ENCODE measurements at places on chromosomes 16 and 17. TPM values are rescaled to one million over a fixed set of nuclear protein-coding genes. Genes with fewer than 3 reads are reported as not detected.
A peak's percentile ranks its signal among the peaks of the same experiment; 100 is the strongest.

- DNase-seq = no peak
These were observed 38.7 kb upstream of the MRPS23 start for GRCh38 chr17:57888311-57889216.

- DNase-seq = no peak
These were observed 191.4 kb downstream of the ZNF423 start for GRCh38 chr16:49664221-49665215.

GRCh38 chr17:34571428-34572130 lies 7.8 kb upstream of the TMEM132E start:
- no peak for DNase-seq

DNA sequence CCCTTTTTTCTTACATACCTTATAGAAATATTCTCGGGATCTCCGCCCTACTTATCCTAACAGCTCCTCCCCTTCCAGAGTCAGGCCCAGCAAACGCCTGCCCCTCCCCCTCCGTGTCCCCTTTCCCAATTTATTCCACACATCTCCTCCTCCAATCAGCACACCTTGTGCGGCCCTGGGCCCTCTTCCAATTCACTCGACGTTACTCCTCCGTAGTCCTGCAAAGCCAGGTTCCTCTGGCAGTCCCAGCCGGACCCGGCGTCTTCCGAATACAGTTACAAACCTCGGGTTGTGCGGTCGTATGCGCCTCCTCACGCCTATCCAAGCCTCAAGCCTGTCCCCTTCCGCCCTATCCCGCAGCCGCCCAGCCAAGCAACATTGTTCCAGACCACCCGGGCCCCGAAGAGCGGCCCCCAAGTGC lies 677 bp downstream of the CBX1 start:
- no peak for DNase-seq

GRCh38 chr17:60439501-60439900 lies 17.2 kb downstream of the CHCT1 start:
- DNase-seq = no peak

GRCh38 chr17:62657145-62657665 lies 29.7 kb downstream of the MRC2 start:
- DNase-seq = no peak

GRCh38 chr16:52283018-52283417 lies 263.9 kb downstream of the TOX3 start:
- no peak for DNase-seq

DNA sequence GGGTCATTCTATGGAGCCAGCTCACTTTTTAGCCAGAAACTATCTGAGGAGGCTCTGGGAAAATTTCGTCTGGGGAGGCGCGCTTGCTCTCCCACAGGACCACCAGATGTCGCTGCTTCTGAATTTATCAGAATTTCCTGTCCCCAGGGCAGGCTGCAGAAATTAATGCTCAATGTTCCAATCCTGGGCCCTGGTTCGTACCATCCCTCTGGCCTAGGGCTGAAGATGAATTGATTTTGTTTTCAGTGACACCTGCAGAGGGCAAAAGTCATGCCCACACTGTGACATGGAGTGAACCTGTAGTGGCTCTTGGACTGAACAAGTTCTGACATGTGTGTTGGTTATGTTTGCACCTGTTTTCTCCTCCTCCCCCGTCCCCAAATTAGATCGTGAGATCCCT lies 482.6 kb downstream of the NPIPA7 start:
- no peak for DNase-seq

- DNase-seq = no peak
These were observed 73.2 kb upstream of the EFCAB3 start for GRCh38 chr17:62307196-62307595.

GRCh38 chr16:6884002-6884401 lies 448.6 kb upstream of the RBFOX1 start:
- DNase-seq = peak; percentile 29

GRCh38 chr17:63658366-63658765 lies 36.1 kb downstream of the MAP3K3 start:
- DNase-seq = no peak

GRCh38 chr16:28321700-28322411 lies 29.5 kb downstream of the SBK1 start:
- no peak for DNase-seq

DNA sequence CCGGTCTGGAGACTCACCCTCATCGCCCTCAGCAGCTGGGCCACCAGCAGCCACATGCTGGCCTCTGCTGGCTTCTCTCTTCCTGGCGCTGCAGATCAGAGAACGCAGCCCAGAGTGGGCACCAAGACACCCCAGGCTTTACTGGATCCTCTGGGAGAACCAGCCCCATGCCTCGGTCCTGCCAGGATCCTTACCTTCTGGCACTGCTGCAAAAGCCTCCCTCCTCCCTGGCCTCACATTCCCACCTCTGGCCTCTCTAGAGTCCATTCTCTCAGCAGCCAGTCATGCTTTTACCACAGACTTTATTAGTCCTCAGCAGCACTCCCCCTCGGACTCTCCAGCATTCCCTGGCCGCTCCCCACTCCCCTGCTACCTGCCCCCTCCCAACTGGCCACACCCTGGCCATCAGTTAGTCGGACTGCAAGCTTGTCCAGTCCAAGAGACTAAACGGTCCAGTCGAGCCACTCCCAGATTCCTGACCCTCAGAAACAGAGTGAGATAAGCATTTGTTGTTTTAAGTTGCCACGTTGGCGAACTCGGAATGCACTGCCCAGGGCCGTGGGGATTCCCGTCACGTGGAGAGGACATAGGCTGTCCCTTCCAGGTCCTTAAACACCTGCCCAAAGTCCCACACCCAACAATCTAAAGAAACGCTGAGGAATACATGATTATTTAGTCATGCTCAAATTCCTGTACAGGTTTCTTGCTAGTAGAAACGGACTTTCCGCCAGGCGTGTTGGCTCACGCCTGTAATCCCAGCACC lies 5.9 kb upstream of the SPG7 start:
- DNase-seq = no peak

DNA sequence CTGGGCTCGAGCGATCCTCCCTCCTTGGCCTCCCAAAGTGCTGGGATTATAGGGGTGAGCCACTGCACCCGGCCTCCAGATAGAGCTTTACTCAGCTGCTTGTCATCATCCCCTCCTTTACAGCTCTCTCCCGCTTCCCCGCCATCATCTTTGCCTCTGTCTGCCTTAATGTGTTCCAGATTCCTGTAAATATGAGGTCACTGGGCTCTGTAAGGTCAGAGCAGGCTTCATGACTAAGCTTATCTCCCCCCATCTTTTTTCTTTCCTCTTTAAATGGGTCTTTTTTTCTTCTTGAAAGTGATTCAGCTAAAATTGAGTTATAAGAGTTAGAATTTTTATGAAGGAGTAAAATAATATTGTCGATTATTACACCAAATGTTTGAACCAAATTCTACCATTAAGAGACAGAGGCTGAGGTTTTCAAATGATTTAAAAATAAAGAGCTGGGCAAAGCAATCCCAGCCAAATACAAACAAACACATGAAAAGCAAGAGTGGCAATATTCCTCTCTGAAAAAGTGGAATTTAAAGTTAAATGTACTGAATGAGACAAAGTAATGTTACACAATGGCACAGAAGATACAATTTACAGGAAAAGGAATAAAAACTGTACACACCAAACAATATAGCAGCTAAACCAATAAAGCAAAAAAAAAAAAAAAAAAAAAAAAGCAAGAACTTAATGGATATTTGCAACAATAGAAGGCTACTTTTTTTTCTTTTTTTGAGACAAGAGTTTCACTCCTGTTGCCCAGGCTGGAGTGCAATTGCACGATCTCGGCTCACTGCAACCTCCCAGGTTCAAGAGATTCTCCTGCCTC lies 62.1 kb downstream of the CRISPLD2 start:
- DNase-seq = peak; percentile 66

GRCh38 chr16:81457326-81458133 lies 12.9 kb downstream of the CMIP start:
- DNase-seq = peak; percentile 35

DNA sequence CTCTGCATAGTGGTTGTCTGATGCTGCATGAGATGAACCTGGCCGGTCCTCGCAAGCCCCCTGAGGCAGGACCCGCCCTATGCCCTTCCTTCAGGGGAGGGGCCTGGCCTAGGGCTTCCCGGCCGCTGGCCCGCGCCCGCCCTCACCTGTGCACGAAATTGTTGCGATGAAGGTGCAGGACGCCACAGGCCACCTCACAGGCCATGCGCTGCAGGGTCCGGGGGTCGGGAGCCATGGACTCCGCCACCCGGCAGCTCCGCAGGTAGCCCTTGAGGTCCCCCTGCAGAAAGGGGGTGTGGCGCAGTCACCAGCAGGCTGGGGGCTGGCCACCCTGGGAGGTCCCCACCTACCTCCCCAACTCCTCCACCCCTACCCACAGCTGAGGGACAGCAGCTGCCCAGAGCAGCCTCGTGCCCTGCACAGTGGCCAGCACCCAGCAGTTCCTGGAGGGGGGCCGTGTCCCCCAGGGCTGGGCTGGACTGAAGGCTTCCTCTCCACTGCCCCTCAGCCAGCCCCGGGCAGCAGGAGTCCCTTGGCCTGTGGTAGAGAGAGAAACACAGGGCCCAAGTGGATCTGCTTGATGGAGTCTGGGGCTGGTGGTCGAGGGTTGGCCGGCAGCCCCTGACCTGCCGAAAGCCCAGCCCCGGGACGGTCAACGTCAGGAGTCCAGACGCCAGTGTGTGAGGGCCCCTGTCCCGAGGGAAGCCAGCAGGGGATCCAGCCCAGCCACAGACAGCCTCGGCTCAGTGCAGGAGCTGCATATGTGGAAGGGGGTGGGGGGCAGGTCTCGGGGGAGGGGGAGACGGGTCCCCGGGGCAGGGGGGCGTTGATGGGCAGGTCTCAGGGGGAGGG lies 38.8 kb upstream of the PVALEF start:
- no peak for DNase-seq

GRCh38 chr17:82126556-82127314 lies 28.7 kb upstream of the FASN start:
- no peak for DNase-seq

DNA sequence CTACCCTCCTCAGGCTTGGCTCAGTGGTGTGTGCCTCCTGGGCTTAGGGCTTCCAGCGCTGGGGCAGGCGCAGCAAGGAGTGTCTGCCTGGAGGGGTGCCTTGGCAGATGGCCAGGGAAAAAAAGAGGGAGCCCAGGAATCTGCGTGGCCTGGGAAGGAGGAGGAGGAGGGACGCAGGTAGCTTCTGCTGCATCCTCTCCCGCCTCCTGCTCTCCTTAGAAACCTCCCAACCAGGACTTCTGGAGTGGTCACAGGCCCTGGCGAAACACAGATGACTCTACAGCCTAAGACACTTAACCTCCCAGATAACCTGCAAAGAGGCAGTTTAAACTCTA lies 7.3 kb upstream of the BCAR1 start:
- no peak for DNase-seq

DNA sequence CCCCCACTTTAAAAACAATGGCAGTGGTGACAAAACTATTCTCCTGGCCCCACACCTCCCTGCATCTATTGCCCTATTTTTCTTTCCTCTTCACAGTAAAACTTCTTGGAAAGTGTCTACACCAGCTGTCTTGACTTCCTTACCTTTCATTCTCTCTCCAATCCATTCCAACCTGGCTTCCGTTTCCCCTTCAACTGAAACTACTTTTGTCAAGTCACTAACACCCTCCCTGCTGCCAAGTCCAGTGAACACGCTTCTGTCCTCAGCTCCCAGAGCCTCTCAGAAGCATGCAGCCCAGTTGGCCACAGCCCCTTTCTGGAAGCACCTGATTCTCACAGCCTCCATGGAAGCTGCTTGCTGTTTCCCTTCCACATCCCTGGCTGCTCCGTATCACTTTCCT lies 4.0 kb upstream of the SCN4A start:
- no peak for DNase-seq

GRCh38 chr17:16973760-16974540 lies 2.0 kb upstream of the TNFRSF13B start:
- no peak for DNase-seq

DNA sequence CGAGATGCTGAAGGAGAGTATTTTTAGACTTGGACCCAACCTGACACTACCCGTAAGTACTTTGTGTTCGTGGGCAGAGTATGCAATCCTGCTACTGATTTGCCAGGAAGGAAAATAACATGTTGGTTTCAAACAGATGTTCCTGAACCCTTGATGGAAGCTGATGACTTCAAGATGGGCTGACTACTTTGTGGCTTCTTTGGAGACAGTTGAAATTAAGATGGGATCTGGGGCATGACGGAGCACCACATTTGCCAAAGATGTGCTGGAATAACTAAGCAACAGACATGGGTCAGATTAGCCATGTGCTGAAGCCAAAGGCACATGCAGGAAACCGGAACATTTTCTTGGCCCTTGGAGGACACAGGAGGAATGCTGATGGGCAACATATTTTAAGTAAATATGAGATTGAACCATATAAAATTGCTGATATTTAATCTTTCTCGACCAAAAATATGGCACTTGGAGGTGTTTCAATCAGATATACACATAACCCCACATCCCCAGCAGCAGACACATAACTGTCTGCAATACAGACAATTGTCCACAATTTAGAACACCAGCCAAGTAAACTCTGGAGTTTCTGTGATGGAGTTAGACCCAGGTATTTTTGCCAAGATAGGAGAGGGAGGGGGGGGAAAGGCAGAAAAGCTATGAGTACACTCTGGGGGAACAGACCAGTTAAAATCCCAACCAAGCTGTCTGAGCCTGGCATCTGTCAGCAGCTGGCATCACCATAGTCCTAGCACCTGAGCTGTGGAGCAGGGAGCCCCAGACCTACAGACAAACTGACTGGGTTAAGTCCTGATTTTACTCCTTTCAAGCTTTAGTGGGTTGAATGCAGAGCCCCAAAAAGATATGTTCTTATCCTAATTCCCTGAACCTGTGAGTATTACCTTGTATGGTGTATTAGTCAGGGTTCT lies 329.4 kb upstream of the CDH5 start:
- DNase-seq = no peak

Gene FBXW10B
- 0.84 TPM for total RNA-seq

Gene APOBR
- 0.21 TPM for total RNA-seq

Gene NPIPB13
- 0.55 TPM for total RNA-seq

Gene ZSWIM7
- total RNA-seq = 41.6 TPM

Gene ITGB3
- total RNA-seq = 174 TPM

Measured in kidney epithelial cell (primary cell).